ENCODE measurements at places on chromosomes 6 and 20.

GRCh38 chr6:18415671-18416340 is 28.7 kb downstream of the RNF144B start:
- no peak overlapping the region for H3K27ac ChIP-seq
- H3K4me1 ChIP-seq, result peaks cover 28% of the 10 kb centered on the region
- H3K4me3 ChIP-seq, result no peak overlapping the region
- H3K27me3 ChIP-seq, result peaks cover 2% of the 10 kb centered on the region
- H3K36me3 ChIP-seq, result no peaks in the 10 kb centered on the region

- DNase-seq, result no peak
- H3K27ac ChIP-seq, result no peak overlapping the region
- H3K36me3 ChIP-seq, result peaks cover 51% of the 10 kb centered on the region
- peaks cover 3% of the 10 kb centered on the region for H3K27me3 ChIP-seq
- H3K4me1 ChIP-seq, result no peaks in the 10 kb centered on the region
Observed at GRCh38 chr6:83031689-83032088, 34.0 kb downstream of the UBE3D start.

- H3K27ac ChIP-seq, result no peak overlapping the region
- H3K27me3 ChIP-seq, result no peaks in the 10 kb centered on the region
- H3K36me3 ChIP-seq, result no peaks in the 10 kb centered on the region
- no peaks in the 10 kb centered on the region for H3K4me1 ChIP-seq
- no peak overlapping the region for H3K4me3 ChIP-seq
Observed at GRCh38 chr6:96657344-96657743, 94.4 kb downstream of the FHL5 start.

DNA sequence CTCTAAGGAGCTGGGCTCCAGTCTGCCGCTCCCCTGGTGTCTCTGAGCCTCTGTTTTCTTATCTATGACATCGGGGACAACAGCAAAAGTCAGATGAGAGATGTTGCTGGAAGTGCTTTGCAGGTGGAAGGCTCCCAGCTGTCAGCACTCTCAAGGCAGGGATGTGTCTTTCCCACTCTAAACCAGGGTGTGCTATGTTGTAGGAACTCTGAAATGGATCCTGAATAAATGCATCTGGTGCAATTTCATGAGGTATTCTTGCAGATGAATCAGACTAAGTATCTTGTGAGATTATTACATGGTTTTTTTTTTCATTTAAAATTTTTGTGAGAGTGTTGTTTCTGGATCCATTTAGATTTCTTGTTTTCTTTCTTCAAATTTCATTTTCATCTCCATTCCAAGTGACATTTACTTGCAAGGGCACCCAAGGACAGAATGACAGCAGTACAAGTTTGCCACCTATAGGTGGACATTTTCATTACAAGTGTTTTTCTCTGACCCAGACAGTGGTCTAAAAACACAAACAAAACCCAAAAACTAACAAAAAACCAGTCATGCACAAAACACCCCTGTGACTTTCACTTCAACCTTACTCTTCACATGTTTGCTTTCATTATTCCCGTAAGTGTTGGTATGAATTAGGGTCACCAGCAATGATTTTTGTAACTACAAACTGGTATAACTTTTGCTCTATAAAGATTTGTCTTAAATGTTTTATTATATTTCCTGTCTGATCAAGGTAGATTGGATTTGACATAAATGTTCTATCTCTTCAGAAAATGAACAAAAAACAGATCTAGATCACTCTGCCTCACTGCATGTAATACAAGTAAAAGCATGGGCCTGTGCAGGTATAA is 14.7 kb upstream of the SIM1 start:
- no peaks in the 10 kb centered on the region for H3K36me3 ChIP-seq
- peaks cover 2% of the 10 kb centered on the region for H3K27me3 ChIP-seq
- no peak overlapping the region for H3K4me3 ChIP-seq
- no peak overlapping the region for H3K27ac ChIP-seq
- H3K4me1 ChIP-seq, result peaks cover 28% of the 10 kb centered on the region
- peak; percentile 48 for DNase-seq

- H3K36me3 ChIP-seq, result peaks cover 8% of the 10 kb centered on the region
- H3K4me1 ChIP-seq, result peaks cover 15% of the 10 kb centered on the region
- H3K27me3 ChIP-seq, result peaks cover 4% of the 10 kb centered on the region
- no peak overlapping the region for H3K27ac ChIP-seq
- no peak overlapping the region for H3K4me3 ChIP-seq
- DNase-seq, result no peak
Observed at GRCh38 chr6:73680289-73680918, 15.6 kb upstream of the CD109 start.

DNA sequence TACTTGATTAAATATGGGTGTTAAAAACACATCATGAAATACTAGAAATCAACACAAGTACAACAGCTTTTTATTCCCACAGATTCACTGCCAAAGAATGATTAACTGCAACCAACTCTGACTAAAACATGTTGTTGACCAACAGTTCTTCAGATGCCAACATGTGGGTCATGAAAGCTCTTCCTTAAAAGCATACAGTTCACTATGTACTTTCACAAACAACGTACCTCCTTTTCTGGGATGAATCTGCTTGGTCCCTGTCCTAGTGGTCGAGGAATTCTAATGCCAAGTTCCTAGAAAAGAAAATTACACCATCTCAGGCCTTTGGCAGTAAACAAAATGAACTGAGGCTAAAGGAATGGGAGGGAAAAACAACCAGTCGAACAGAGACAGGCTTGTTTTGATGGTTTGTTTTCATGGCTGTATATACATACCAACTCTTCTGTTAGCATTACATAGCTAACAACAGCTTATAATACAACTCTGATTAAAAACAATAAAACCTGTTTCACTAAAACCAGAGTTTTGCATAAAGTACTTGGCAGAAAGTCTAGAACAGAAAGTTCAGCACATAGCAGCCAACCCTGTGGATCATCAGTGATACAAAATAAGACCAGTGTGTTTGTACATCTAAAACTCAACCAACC is 92.5 kb downstream of the SESN1 start:
- peak overlapping the region; percentile 43 for H3K27ac ChIP-seq
- DNase-seq, result peak; percentile 34
- peaks cover 20% of the 10 kb centered on the region for H3K4me1 ChIP-seq
- H3K27me3 ChIP-seq, result no peaks in the 10 kb centered on the region
- no peak overlapping the region for H3K4me3 ChIP-seq

DNA sequence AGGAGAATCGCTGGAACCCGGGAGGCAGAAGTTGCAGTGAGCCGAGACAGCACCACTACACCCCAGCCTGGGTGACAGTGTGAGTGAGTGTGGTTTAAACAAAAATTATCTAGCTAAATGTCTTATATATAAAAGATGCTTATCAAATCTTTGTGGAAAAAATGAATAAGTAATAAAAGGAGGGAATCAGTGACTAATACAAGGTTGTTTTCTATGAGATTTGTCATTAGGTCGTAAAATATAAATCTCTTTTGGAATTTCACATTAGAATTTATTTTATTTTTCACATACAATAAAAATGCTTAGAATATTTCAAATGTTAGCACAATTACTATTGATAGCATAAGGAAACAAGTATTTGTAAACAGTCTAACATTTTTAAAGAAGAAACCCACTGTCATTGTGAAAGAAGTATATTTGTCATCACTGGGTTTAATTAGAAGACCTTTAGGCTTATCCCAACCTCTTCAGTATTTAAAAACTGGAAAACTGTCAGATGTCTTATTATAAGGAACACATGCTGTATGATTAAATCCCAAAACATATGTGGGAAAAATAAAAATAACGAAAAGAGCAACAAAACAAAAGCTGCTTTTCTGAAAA is 47.1 kb downstream of the ASCC3 start:
- H3K27me3 ChIP-seq, result no peaks in the 10 kb centered on the region
- H3K4me3 ChIP-seq, result peak overlapping the region; percentile 65
- H3K36me3 ChIP-seq, result peaks cover 35% of the 10 kb centered on the region
- H3K27ac ChIP-seq, result peak overlapping the region; percentile 80
- peaks cover 32% of the 10 kb centered on the region for H3K4me1 ChIP-seq

DNA sequence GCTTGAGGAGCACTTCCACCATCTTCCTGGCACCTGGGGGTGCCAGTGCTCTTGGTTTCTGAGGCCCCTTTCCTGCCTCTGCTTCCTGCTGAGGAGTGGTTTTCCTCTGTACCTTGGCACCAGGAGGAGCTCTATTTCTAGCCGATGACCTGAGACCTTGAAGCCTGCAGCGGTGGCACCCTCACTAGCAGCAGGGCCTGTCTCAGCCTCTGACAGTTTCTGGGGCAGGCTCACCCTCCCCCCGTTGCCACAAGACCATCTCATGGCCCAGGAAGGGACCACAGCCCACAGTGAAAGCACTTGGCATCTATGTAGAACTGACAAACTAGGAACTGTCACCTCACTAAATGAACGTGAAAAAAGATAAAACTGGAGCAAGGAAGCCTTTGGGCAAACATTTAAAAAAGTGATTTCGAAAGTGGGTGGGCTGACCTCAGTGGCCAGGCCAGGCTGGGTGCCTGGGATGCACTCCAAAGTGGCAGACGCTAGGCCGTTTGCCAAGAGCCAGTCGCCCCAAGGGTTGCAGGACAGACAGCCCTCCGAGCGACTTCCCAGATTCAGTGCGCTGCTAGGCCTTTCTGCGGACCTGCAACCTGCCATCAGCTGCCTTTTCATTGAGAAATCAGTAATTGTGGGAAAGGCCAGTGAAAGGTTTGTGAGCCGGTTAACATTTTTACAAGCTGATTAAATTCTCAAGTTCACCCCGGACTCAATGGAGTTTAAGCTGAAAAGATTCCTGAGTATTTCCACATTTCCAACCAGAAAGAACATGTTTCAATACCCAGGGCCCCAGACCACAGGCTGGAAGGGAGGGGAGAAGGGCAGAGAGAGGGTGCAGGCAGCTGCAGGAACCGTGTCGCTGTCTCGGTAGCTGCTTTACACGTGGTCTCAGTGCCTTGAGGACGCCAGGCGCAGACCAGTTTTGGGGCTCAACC is 303.7 kb downstream of the ESR1 start:
- no peaks in the 10 kb centered on the region for H3K27me3 ChIP-seq
- peaks cover 13% of the 10 kb centered on the region for H3K36me3 ChIP-seq
- H3K27ac ChIP-seq, result no peak overlapping the region
- H3K4me1 ChIP-seq, result peaks cover 25% of the 10 kb centered on the region

DNA sequence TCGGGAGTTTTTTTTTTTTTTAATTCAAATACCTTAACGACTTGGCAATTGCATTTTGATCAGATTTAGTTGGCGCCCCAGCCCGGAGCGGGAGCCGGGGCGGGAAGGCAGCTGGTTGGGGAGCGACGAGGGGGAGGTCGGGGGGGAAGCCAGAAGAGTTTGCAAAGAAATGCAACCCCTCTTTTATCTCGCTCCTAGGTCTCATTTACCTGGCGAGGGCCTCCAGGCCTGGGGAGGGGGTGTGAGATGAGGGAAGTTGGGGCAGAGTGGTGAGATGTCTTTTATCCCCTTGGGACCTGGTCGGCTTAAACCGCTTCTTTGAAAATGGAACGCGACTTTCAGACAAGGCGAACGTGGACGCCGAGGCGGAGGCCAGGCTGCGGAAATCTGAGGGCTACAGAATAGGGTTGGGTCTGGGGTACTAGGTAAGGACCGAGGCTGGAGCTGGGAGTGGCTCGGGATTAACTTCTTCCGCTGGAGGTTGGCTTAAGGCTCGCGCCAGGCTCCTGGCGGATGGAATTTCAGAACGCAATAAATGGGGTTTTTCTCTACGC is 40.3 kb downstream of the NCR2 start:
- H3K27ac ChIP-seq, result no peak overlapping the region
- no peak overlapping the region for H3K4me3 ChIP-seq
- H3K36me3 ChIP-seq, result no peaks in the 10 kb centered on the region
- peaks cover 21% of the 10 kb centered on the region for H3K4me1 ChIP-seq
- H3K27me3 ChIP-seq, result peaks cover 62% of the 10 kb centered on the region
- no peak for DNase-seq

DNA sequence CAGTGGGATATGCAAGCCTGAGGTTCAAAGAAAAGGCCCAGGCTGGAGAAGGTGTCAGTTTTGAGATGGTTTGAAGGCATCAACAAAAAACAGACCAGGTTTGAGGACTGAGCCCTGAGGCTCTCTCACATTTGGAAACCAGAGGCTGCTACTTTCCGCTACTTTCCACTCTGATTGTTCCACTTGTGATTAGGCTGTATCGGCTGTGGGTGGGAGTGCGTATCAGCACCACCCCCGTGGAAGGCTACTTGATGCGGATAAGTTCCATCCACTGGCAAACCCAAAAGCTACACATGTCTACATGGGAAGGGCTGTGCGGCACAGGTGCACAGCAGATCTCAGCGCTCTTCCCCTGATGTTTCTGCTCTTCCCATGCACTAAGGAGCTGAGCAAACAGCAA is 198.7 kb downstream of the GMPR start:
- no peak for DNase-seq
- H3K27me3 ChIP-seq, result no peaks in the 10 kb centered on the region
- H3K4me3 ChIP-seq, result no peak overlapping the region
- H3K4me1 ChIP-seq, result peaks cover 70% of the 10 kb centered on the region
- peaks cover 26% of the 10 kb centered on the region for H3K36me3 ChIP-seq
- no peak overlapping the region for H3K27ac ChIP-seq

All from HFFc6 (cell line).